Effector CD4-positive, alpha-beta T cell (primary cell): ENCODE measurements at places on chromosomes 12 and 14.

DNA sequence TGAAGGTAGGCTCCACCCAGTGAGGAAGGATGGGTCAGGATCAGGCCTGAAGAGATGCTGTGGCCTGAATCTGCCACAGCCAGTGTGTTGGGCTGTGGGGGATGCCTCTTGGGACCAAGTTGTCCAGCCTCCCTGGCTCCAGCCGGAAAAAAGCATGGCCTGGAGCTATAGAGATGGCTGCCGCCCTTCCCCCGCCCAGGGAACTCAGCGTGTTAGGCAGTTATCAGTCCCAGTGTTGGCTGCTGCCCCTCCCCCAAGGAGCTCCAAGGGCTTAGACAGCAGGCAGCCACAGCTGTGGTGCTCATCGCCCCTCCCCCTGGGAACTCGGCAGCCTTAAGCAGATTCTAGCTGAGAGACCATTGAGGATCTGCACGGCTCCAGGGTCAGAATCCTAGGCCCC lies 158.0 kb downstream of the CAPZA3 start:
- DNase-seq, result no peak

DNA sequence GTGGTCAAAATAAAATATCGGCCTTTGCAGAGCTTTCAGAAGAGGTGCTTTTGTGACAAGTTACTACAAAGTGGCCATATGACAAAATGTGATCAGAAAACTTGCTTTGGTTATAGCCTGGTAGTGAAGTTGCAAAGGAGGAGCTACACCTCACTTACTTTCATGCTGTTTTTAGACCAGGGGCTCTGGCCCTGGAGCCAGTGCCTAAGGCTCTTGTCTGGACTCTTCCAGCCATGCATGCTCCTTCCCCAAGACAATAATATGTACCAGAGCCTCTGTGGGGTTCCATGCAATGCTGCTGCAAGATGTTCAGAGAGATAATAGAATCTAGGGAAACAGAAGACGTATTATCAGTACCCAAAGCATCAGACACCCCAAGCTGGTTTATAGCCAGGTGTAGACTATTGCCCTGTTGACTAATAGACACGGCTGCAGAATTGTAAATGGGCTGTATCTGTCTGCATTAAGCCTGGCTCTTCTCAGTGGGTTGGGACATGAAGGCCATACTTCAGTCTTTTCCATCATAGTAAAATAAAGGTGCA lies 88.5 kb downstream of the EGLN3 start:
- DNase-seq, result no peak

- DNase-seq, result no peak
Observed at GRCh38 chr12:43758247-43758727, 303 bp downstream of the PUS7L start.

DNA sequence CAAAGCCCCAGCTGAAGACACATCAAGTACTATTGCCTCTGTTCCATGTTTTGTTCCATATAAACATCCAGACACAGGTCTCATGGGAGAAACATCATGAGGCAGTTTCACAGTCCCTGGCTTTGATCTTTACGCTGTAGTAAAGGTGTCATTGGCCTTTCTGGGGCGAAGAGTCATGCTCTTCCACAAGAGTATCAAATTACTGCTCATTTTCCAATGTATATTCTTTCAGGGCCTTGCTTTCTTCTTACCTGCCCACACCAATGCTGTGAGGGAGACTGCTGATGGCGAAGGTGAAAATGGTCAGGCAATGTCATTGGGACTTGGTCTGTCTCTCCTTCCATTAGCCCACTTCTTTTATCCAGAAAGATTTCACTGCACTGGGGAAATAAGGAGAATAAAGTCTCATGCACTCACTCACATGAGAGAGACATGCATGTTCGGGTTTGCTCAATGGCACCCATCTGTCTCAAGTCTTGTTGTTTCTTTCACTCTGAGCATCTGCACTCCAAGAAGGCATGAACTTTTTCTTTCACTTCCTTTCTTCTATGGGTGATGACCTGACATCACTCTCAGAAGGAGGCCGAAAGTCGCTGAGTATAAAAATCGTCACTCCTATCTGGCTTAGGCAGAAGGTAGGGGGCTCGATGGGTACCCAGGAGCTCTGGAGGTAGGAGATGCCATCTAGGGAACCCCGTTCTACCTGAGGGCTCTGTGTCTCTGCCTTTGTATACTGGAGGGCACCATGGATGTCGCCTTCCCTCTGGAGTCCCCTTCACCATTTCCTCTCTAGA lies 1.3 kb upstream of the JDP2 start:
- DNase-seq, result no peak

DNA sequence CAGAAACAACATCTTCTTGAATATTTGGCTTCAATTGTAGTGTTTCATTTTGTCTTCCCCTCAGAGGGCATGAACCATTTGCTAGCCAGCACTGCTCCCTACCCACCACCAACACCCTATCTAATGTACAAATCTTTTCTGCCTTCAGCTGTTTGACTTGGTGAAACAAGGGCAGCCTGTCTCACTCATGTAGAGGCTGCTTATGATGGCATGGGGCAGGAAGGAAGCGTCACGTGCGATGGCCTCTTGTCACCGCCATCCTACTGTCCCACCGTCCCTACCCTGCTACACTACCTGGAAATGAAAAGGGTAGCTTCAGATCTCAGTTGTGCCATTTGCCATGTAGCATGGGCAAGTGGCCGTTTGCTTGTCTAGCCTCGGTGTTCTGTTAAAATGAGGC lies 29.9 kb upstream of the LRTM2 start:
- DNase-seq, result no peak

GRCh38 chr12:92859650-92860386 lies 69.3 kb downstream of the EEA1 start:
- no peak for DNase-seq

GRCh38 chr14:20460458-20461224 lies 593 bp downstream of the PIP4P1 start:
- peak; percentile 60 for DNase-seq

DNA sequence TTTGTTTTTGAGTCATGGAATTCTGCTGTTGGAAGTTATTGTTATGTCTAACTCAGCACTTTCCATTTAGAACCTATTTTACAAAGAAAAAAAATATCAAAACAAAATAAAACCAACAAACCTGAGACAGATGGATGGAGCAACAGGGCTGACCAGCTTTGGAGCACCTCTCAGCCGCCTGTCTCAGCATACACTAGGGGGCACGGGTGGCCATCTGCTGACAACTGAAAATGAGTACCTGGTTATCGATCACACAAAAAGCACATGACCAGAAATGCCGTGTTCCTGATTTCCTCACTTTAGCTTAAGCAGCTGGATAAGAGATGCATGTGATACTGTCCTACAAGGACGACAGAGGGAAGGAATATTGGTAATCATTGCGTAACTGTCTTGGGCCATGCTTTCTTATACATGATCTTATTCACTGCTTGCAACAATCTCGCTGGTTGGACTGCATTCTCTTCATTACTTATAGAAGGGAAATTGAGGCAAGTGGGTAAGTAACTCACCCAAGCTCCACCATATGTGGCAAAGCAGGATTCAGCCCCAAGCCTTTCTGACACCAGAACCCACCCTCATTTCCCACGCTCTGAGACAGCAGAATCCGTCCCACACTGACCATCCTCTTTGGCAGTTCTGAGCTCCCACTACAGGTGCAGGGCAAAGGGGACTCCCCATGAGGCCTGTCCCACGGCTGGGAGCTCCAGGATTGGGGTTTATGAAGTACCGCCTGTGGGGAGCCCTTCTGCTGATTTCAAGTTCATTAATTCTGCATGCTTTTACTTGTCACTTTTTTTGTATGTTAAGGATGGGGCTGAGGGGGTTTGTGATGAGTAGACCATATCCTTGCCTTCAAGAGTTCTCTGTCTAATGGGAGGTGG lies 43.5 kb downstream of the C14orf132 start:
- DNase-seq, result no peak

GRCh38 chr12:56658921-56659320 lies 13.1 kb upstream of the ATP5F1B start:
- no peak for DNase-seq

DNA sequence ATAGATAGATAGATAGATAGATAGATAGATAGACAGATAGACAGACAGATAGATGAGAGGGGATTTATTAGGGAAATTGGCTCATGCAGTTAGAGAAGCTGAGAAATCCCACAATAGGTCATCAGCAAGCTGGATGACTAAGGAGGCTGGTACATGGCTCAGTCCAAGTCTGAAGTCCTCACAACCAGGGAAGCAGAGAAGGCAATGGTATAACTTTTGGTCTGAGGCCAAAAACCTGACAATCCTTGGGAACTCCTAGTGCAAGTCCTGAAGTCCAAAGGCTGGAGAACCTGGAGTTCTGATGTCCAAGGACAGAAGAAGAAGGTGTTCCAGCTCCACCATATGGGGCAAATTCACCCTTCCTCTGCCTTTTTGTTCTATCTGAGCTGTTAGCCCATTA lies 517.6 kb upstream of the ATP2B1 start:
- DNase-seq, result no peak

GRCh38 chr12:101779626-101780025 lies 40.4 kb upstream of the SYCP3 start:
- DNase-seq, result no peak

DNA sequence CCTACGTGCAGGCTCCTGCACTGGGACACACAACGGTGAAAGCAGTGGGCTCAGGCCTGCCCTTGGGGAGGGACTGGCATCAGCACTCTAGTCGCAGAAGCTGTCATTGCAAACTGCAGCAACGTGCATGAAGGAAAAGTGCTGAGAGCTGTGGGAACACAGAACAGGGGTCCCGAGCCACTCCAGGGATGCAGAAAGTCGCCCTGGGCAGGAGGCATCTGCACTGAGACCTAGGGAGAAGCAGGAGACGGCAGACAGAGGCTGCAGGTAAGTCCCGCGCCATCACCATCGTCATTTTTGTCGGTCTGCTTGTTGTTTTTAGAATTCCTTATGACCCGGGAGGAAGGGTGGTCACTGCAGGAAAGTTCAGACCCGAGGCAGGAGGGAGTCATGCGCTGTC lies 21.6 kb upstream of the RIMBP2 start:
- no peak for DNase-seq

DNA sequence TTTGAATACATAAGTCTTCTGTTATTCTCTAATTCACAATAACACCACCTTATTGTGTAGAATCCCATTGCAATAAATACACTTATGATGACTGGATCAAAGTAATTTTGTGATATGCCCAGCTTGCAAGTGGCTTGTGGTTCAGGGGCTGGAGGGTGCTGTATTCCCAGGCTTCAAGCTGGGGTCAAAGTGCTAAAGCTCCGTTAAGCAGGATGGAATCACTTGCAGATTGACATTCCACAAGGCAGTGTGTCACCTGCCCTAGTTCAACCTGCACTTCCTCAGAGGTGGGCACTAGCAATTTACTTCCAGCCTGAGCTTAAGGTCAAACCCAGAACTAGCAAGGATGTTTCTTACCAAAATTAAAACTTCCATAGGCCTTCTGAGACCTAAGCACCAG lies 166.6 kb downstream of the SSPN start:
- DNase-seq, result no peak

- no peak for DNase-seq
Observed at GRCh38 chr12:102691773-102692555, 211.6 kb upstream of the IGF1 start.

DNA sequence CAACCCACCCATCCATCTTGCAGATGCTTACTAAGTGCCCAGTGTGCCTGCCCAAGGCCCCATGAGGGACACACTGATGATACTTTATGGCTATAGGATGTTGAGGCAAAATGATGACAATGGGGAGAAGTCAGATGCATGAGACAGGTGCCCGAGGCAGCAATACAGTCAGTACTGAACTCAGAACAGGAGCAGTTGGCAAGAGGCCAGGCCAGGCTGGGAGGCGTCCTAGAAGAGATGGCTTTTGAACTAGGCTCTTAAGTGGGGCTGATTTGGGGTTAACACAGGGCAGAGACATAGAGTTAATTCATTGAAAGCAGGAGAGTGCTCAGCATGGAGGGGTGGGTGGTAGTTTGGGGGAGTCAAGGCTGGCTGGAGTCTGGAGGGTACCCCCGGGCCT lies 15.6 kb downstream of the PLBD2 start:
- no peak for DNase-seq

GRCh38 chr12:90100579-90100978 lies 391.9 kb upstream of the ATP2B1 start:
- no peak for DNase-seq

DNA sequence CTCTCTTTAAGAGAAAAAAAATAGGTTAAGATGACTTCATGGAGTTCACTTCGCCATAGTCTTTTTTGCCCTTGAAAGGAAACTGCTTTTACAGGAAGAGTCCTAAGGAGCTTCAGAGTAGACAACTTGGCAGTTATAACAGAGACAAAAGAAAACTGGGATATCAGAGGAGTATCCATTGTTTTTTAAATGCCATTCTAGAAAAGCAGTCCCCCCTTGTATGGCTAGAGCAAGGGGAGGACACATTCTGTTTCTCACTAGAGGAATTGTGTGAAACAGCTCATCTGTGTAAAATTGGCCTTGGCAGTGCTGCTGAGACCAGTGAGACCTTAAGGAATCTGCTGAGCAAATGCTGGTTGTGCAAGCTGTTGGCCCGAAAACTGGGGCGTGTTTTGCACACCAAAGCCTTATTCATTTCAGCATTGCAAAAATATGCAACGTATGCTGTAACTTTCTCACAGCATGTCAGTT lies 128.0 kb downstream of the GPR135 start:
- DNase-seq, result no peak

DNA sequence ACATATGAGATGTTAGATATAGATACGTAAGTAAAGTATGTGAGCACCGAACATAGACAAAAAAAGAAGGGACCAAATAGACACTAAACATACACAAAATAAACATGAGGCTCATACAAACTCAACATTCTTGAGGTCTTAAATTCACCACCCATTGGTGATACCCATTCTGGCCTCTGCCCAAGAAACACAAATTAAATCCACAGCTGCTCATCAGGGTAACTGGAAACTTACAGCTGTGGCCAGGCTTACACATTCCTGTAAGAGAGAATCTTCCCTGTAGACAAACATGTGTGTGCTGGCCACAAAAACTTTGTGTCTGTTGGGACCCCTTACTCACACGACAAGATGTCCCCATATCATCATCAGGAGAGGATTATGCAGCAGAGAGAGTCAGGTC lies 22.4 kb downstream of the MAGOHB start:
- no peak for DNase-seq

GRCh38 chr12:70920891-70921290 lies 353 bp upstream of the PTPRR start:
- no peak for DNase-seq

DNA sequence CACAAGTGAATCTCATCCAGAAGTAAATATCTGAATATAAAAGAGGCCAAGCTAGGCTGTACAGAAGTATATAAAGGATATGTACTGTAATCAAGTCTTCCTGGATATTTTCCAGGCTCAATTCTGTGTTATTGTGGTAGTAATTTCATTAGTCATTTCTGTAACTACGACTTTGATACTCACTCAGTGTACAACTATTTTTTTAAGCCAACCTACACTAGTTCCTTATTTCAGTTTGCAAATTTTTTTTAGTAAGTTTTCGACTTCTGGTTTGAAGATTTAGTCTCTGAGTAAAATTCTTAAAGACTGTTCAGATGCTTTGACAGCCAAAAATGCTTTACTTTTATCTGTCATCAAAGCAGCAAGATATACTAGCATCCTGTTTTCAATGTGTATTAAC lies 130.8 kb downstream of the CAPZA3 start:
- DNase-seq, result no peak

- DNase-seq, result no peak
Observed at GRCh38 chr14:99758121-99758821, 34.9 kb upstream of the EML1 start.

- DNase-seq, result no peak
Observed at GRCh38 chr12:29545102-29545467, 47.6 kb upstream of the OVCH1 start.
